ENCODE measurements at places on chromosomes 5 and 9.

GRCh38 chr9:80932947-80933780 lies 756.2 kb downstream of the TLE1 start:
- no peak for DNase-seq

DNA sequence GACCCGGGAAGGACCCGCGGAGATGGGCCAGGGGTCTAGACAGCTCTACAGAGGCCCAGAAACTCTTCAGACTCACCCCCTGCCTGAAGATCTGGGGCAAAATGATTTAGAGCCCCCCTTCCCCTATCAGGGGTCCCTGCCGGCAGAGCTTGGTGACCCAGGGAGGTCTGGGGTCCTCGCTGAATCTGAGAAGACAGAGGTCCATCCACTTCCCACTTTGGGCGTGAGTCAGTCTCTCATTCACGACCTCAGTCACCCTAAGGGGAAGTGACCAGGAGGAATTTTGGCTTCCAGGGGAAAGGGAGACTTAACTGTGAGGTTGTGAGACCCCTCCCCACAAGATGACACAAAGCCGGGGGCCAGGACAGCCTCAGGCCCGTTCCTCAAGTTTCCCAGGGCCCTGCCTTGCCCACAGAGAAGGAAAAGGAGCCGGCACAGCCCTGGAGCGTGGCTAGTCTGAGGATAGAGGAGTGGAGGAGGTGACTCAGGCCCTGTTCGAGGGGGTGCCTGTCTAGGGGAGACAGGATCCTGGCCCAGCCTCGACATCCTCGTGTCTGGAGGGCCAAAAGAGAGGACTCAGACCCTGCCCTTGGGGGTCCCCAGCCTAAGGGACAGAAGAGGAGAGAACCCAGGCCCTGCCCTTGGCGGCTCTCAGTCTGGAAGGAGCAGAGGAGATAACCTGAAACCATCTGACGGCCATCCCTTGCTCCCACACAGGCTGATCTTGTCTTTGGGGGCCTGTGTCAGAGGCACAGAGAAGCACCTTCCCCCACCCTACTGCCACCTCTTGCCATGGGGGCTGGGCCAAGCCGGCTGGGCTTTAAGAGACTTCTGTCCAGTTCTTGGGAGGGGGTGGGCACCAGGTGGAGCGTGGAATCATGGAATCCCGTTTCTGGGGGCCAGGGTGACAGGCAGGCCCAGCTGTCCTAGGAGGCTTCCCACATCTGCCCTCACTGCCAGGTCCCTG lies 889 bp downstream of the PDLIM4 start:
- no peak for DNase-seq

- no peak for DNase-seq
Measured at GRCh38 chr5:135476615-135477581, 24.7 kb upstream of the TIFAB start.

- no peak for DNase-seq
Measured at GRCh38 chr9:99505936-99506335, 283.9 kb downstream of the SEC61B start.

DNA sequence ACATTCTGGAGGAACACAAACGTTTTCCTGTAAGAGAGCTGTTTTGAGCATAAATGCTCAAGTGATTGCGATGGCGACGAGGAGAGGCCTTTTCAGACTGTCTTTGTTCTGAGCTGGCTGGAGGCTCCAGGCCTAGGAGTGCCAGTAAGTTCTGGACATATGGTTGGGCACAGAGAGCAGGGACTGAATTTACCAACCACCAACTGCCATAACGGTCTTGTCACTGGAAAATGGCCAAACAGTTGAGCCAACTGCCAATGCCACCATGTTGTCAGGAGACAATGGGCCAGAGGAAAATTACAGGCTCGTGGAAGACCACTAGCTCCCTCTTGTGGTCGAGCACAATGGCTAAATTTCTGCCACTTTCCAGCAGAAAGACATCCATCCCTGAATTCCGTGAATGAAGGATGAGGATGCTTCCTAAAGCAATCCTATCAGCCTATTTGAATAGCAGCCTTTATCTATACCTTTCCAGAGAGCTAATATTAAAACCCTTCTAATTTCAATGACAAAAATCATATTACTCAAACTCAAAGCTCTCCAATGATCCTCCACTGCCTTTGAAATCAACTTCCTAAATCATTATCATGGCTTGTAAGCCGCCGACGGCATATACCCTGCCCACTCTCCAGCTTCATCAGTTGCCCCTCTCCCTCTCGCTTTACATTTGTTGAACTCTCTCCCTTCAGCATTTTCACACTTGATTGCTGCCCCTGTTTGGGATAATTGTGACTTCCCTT lies 66.9 kb upstream of the GLIS3 start:
- DNase-seq, result no peak

- DNase-seq, result peak; percentile 21
Measured at GRCh38 chr9:92660266-92660665, 9.7 kb downstream of the IPPK start.

DNA sequence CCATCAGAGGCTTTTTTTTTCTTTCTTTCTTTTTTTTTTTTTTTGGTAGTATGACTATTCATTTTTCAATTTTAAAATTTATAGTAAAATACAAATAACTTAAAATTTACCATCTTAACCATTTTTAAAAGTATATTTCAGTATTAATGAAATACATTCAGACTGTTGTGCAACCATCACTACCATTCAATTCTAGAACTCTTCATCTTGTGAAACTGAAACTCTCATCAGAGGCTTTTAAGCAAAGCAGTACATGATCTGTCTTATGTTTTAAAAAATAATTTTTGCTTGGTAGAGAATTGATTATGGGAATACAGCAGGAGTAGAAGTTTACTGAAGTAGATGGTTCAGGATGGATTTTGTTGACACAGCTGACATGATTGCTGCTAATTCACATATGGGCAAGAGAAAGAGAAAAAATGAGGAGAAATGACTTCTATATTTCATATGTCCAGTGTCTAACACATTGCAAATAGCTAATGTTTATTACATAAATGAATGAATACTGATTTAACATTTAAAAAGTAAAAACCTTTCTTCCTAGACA lies 13.4 kb downstream of the ELOVL7 start:
- no peak for DNase-seq

DNA sequence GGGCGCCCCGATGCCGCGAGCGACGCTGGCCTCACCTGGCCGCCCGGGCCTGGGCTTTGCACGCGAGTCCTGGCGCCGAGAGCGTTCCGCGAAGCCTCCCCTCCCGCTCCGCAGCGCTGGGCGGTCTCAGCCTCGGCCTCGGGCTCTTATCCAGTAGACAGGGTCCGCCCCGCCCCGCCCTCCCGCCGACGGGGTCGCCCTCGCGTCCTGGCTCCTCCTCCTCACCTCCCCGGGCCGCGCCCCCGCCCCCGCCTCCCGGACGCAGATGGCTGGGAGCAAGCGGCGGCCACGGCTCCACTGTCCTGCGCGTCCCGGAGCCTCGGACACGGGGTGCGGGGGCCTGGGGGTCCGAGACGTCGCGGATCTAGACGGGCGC lies at the start of gene SLC6A3:
Gene SLC6A3 (minus strand): TSS at position 128 of the 376 bp plus-strand sequence. CDS start 2,243 bp downstream, outside the sequence.
- DNase-seq, result no peak

GRCh38 chr5:139265001-139265400 lies 28.5 kb upstream of the MATR3 start:
- DNase-seq, result no peak

- no peak for DNase-seq
Measured at GRCh38 chr5:37308793-37309192, 59.6 kb upstream of the CPLANE1 start.

DNA sequence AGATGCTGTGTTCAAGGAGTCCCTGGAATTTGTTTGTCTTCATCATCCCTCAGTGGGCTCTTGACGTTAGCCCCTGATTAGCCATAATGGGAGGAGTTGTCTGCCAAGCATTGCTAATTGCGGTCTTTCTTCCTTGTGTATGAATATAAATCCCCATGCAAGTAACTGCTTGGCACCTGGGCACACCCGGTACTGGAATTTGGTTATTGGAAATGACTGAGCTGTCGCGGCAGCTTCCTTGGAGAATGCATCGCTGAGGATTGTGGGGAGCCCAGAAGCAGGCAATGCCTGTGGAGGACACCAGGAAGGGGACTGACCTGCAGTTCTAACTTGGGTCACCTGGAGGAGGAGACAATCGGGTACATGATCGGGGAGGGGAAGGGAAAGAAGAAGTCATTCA lies 53.3 kb upstream of the CTSL start:
- no peak for DNase-seq

DNA sequence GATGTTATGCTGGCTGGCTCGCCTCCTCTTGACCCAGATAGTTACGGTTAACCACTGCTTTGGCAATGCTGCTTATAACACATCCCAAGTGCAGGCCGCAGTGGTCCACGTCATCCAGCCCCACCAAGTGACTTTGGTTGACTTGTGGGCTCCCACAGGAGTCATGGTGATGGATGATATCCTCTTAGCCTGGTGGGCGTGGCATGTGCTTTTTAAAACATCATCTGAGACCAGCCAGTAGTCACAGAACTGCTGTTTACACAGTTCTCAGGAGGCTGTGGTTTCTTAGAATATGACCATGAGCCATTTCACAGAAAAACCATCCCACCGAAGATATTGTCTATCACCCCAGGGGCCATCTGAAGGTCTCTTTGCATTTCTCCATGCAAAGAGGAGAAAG lies 216.9 kb downstream of the SH3GL2 start:
- DNase-seq, result no peak

DNA sequence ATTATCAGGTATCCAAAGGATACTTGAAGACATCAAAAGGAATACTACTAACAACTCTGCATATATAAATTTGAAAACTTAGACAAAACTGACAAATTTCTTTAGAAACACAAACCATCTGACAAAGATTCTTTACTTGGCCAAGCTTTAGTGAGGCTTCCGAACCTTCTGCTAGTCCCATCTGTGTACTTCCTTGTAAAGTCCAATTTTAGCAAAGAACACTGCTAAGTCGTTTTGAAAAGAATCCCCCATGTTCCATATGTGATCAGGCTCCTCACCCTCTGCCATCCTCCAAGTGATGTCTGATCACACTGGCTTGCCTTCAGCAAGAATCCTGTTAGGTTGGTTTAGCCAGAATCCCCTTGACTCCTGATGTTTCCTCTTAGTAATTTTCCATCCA lies 150.0 kb upstream of the ACO1 start:
- DNase-seq, result no peak

- no peak for DNase-seq
Measured at GRCh38 chr9:89721176-89721700, 116.4 kb downstream of the GADD45G start.

DNA sequence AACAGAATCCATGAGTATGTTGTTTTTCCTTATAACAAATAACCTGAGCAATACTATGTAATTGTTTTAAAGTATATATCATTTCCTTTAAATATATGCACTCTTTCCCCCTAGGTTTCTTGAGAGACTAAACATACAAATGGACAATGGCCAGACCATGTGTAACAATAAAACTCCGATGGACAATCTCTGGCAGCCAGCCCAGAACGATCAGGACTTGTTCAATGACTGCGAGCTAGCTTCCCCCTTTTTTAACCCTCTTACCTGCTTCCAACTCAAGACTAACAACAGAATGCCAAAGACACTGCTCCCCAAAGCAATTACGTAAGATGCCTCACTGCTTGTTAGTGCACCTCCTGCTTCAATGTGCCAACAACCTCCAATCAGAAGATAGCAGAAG lies 94.9 kb downstream of the HTR4 start:
- DNase-seq, result no peak

DNA sequence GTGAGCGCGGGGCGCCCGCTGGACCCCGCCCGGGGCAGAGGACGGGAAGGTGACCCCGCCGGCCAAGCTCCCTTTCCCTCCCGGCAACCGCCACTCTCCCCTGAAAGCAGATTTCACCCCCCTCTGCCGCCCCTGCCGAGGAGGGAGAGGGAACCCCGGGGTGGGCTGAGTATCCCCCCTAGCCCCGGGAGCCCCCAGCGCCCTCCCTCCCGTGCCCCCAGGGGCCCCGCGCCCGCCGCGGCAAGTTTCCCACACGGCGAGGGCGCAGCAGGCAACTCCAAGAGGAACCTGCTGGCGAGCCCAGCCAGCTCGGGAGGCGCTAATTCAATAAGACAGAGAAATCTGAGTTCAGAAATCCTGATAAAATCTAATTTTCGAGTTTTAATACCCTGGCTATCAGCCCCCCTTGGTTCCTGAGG lies 1.6 kb downstream of the NTNG2 start:
- no peak for DNase-seq

Measured in nucleus accumbens (tissue), 56 donors.